ENCODE measurements at places on chromosomes 12 and 14.
A peak's percentile ranks its signal among the peaks of the same experiment; 100 is the strongest.

DNA sequence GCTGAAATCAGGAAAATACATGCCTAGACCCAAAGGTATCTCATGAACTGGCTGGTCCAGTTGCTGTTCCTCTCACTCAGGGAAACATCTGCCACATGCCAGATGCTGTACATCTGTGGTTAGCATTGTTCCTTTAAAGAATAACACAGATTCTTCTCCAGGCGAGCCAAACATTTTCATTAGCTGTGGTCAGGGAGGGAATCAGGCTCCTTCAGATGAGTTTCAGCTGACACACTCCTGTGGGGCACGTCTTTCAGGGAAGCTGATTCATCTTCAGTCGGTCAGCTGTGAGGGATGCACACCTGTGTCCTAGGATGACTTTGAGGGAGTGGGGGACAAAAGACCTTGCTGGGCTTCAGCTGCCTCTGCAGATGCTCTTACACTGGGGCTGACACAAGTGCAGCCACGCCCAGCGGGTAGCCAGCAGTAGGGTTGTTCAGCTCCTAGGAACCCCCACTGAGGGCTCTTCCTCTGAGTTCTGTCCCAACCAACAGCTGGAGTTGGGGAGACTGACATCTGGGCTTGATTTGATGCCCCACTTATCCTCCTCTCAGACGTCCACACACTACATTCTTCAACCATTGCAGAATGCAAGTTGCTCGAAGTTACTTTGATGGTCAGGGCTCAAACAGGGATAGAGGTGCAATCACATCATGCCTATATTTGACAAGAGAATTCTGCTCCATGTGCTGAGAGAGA, 155.0 kb downstream of the NUAK1 start:
- no peak for DNase-seq

DNA sequence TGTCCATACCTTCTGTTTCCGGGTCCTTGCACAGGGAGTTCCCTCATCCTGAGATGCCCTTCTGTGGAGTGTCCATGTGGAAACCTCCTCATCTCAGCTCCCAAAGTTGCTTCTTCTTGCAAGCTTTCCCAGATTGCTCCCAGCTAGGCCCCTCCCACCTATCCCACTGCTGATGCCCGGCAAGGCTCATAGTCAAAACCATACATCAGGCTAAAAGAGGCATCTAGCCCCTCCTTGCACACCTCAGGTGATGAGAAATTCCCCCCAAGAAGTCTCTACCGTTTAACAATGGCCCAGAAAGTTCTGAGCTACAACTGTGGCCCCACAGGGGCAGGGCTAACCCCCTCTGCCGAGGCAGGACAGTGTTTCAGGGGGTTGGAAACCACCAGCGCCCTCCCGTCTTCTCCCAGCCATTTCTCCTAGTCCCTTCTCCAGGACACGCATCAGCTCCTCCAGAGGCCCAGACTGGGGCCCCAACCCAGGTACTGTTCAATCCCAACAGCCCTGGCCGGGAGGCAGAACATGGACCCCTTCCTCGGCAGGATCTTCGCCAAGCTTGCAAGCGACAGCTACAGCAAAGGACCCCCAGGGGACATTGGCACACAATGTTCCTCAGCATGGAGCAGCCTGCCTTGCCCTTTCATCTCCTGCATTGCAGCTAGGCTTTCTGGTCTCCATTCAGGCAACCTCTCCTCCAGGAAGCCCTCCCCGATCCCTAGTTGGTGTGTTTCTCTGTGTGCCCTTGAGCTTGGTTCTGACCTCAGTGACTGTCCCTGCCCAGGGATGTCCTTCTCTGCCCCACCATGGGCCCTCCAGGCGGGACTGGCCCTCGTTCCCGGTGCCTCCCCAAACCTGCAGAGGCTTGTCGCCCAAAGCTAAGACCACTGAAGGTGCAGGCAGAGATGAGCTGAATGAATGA, 4.5 kb upstream of the BEGAIN start:
- DNase-seq: no peak

- peak; percentile 82 for DNase-seq
Observed at GRCh38 chr12:3135522-3136461, 58.6 kb downstream of the TSPAN9 start.

- no peak for DNase-seq
Observed at GRCh38 chr12:91985002-91985787, 160.5 kb downstream of the BTG1 start.

DNA sequence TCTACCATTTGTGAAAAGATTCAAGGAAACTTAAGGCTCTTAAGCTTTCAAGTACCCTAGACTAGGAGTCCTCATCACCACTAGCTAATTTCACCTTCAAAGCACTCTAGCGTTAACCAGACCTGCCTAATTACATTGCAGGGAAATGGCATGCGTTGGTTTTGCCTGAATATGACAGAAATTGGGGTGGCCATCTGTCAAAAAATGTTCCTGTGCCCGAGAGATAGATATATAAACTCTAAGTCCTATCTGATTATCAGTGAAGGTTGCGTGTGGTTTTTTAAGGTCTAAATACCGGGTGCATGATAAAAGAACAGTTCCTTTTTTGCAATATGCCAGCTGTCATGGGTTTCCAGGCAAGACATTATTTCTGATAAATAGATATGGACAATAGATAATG, 48.3 kb downstream of the SPRING1 start:
- no peak for DNase-seq

DNA sequence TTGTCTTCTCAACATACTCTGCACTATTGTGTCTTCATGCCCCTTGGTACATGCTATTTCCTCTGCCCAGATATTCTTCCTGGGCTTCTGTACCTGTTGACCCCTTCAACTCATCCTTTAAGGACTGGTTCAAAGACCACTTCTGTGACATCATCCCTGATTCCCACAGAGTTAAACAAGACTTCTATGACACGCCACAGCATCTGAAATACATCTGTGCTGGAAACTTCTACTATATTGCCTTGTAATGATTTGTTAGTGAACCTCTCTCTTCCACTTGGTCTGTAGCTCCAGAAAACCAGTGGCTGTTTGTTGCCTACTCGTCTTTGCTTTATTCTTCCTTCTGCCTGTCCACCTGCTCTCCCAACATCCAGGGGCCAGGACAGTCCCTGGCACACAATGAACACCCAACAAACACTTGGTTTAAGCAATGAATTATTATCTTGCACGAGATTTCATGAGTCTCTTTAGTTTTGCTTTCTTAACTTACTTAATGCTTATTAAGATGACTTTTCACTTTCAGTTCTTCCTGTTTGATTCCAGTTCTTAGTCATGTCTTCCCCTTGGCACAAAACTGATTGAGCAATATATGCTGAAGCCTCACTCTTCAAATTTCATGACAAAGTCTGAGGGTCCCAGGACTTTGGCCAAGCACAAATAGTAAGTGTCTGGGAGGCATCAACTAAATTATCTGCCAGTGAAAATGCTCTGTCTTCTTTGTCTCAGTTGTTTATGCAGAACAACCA, 485.9 kb downstream of the APAF1 start:
- DNase-seq: no peak

GRCh38 chr12:110355073-110355472, 48.4 kb downstream of the ANAPC7 start:
- DNase-seq: no peak

DNA sequence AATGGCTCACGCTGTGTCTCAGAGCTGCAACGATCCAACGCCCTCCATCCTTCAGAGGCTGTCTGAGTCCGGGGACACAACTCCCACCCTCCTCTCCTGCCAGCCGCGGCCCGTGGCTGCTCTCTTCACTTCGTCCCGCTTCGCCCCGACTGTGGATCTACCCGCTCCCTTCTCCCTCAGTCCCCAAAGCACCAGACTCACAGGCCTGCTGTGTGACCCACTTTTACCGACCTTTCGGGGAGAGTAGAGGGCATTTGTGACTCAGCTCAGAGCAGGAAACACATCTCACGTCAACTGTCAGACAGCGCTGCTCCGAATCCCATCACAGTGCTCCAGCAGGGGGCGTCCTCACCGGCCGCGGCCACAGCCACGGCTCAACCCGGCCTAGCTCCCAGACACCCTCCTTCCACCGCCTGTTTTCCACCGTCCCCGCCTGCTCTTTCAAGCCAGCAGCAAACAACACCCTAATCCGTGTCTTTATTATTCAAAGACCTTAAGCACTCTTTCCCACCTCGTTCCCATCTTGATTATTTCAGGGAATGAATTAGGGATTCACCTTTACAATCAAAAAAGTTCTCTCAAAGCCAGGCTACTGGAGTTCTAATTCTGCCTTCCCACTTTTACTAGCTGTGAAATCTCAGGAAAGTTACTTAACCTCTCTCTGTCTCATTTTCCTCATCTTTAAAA, 5.0 kb upstream of the AQP2 start:
- DNase-seq: peak; percentile 84

DNA sequence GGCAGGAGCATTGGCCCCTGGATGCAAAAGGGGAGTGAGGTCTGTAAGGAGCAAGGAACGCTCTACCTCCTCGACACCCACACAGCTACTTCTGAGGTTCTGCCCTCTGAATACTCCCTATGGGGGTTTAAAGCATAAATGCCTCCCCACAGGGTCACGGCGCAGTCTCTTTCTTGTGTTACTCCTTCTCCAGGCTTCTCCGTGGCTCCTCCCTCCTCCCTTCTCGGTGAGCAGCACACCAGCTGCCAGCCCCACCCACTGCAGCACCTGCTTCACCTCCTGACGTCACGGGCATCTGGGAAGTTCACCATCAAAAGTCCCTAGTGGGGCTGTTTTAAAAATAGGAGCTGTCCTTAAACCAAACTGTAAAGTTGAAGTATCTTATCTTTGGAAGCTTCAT, 67.3 kb downstream of the SPTB start:
- DNase-seq: no peak
